NCI-H1092 (cell line): ENCODE measurements at places on chromosomes 3 and 15.

- no peak for DNase-seq
These were observed 53.6 kb upstream of the CGNL1 start for GRCh38 chr15:57322602-57323250.

- DNase-seq = no peak
These were observed 3.8 kb downstream of the GSK3B start for GRCh38 chr3:120090422-120090821.

- no peak for DNase-seq
These were observed 20.6 kb upstream of the WWTR1 start for GRCh38 chr3:149678351-149678950.

DNA sequence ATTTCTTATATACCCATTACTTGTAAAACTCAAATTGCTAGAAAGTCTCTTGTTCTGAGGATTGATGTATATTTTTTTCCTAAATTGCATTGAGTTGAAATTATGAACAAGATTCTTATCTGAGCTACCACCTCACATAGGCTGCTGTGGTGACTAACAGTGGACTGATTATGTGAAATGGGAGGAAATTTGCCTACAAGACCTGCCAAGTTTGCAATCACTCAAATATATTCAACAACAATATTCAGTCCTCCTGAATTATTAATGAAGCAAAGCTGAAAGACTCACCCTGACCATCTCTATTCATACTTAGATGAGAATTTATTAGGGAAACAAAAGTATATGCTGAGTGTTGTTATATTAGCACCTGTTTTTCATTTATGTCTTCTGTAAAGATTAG, 412.6 kb upstream of the SEMA6D start:
- no peak for DNase-seq

- no peak for DNase-seq
These were observed 29.5 kb downstream of the CORO2B start for GRCh38 chr15:68608206-68608843.

- DNase-seq = no peak
These were observed 149.0 kb downstream of the WDR76 start for GRCh38 chr15:43975770-43976169.

- no peak for DNase-seq
These were observed 21.8 kb downstream of the NUDT16 start for GRCh38 chr3:131403216-131403895.

DNA sequence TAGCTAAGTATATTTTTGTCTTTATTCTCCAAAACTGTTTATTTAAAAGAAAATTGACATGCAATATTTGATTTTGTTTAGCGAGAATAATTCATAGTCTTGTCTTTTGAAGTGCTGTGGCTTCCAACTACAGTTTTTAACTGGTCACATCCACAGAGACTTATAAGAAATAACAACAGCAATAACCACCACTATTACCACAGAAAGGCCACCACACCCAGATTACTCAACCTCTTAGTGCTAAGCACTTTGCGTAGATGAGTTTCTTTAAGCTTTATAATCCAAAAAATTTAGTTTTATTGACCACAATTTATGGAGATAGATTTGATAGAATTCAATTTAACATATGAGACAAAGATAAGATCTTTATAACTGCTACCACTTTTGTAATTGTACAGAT, 468.4 kb upstream of the UBE2E2 start:
- no peak for DNase-seq

GRCh38 chr3:113128386-113129015, 82.9 kb upstream of the BOC start:
- no peak for DNase-seq

DNA sequence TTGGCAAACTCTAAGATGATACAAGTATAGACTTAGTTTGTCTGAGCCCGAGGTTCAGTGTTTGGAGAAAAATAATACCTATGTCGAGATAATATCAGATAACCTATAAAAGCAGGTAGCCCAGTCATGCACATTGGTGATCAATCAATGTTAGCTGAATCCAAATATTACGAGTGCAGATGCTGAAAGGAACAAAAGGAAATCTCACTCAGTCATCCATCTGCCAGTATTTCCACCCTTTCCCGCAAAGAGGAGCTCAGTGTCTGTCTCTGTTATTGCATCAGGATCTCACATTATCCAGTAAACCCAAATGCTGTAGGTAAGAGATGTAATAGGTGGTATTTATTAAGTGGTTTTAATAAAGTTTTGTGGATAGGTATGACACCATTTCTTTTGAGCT, 251.2 kb upstream of the CTDSPL start:
- DNase-seq = no peak

- no peak for DNase-seq
These were observed 99.1 kb downstream of the OXSM start for GRCh38 chr3:25888892-25889524.

- DNase-seq = no peak
These were observed 17.6 kb upstream of the LINGO1 start for GRCh38 chr15:77650265-77650664.

DNA sequence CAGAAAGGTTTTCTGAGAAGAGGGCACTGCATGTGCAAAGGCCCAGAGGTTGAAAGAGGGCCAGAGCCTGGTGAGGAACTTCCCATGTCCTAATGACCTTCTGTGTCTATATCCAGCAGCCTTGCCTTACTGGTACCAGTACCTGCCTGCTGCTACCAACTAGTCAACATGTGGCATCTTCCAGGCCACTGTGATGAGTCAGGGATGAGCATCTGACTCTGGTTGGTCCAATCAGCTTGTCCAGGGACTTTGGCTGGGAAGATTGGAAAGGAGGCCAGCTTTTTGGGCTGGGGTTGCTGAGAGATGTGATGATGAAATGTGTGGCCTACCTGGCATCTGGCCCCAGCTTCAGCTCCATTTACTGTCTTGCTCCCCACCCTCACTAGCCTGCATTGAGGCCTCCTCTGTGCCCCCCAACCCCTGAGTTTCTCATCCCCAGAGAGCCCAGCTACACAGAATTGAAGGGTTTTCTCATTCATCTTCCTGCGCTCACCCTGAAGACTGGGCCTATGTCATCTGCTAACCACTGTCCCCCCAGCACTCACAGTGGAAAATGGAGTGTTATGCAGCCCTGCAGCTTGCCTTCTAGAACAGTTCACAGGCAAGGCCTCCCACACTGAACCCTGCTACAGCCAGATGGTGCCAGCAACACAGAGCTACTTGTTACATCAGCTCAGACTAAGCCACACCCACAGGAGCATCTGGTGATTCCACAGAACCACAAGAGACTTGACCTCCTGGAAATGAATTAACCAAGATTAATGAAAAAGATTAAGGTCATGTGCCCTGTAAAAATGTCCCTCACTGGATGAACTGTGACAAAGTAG, 1.3 kb upstream of the TWF2 start:
- no peak for DNase-seq

GRCh38 chr3:187841560-187841959, 96.3 kb upstream of the BCL6 start:
- DNase-seq = no peak

GRCh38 chr15:97684249-97684648, 276.3 kb upstream of the ARRDC4 start:
- DNase-seq = no peak

- no peak for DNase-seq
These were observed 177.1 kb downstream of the RPLP1 start for GRCh38 chr15:69629631-69630161.

DNA sequence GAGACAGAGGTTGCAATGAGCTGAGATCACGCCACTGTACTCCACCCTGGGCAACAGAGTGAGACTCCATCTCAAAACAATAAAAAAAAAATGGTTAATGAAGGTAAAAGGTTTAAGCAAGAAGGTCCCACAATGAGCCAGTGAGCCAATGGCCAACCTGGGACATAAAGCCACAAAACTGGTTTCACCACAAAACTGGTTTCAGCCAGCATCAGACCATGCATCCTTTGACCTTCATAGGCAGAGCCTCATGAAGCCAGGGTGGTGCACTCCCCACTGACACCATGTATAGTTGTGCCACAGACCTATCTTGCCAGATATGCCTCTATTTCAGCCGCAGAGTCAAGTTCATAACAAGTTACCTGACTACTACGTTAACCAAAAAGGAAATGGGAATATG, 41.9 kb downstream of the SCAP start:
- no peak for DNase-seq

DNA sequence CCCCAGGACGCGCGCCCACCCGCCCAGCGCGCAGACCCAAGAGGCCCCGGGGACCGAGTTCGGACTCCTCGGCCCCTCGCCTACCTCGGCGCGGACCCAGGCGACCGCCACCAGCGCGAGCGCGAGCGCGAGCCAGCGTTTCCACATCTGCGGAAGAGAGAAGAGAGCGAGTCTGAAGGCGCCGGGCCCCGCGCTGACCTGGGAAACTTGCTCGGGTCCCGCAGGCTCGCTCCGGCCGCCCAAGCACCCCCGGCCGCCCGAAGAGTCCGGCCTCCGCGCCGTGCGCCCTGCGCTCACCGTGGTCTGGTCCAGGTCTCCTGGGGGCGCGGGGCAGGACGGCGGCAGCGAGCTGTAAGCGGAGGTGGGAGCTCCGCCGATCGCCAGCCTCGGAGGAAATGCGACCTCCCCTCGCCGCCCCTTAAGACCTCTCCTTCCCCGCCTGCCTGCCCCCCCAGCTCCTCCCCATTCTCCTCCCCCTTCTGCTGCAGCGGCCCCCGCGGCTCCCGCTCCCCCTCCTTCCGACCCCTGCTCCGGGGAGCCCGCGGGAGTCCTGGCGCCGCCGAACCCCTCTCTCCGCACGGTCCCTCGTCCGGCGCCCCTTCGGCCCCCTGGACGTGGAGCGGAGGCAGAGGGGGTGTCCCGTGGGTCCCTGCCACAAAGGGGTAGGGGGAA, at the start of gene FSTL1:
Gene FSTL1, minus strand, starts transcription at position 393 of the 672 bp plus-strand sequence. Its CDS starts 246 bp downstream, at position 147.
- DNase-seq = no peak

- no peak for DNase-seq
These were observed 18.4 kb downstream of the CFAP100 start for GRCh38 chr3:126412841-126413692.

DNA sequence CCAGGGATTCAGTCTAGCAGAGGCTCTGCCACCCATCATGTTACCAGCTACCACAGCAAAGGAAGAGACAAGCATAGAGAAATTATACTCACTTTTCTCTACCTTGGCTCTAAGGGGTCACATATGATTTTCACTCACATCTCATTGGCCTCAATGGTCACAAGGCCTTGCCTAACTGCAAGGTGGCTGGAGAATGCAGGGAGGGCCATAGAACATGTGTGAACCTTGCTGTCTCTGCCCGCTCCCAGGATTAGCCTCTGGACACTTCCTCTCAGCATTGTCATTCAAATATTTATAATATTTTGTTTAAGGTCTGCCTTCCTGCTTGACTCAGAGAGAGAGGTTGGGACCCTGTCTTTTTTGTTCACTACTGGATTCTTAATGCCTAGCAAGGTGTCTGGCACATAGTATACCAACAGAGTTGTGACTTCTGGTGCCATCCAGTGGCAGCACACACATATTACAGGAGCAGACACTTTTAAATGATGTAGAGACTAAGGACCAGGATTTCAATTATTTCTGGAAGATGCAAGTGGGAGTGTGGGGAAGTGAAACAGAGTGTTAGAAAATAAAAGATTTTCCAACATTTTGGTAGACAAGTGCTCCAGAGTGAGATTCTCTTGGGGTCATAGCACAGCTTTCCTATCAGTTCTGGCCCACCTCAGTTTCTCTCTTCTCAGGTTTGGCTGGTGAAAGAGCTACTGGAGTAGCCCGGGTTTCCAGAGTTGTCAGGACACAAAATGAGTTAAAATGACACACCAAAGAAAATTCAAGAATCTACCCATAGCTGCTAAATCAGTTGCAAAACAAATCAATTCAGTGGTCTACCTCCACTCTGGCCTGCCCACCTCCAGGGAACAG, 119.0 kb upstream of the RASGRP1 start:
- no peak for DNase-seq

GRCh38 chr3:62679988-62680387, 195.2 kb downstream of the CADPS start:
- no peak for DNase-seq

- no peak for DNase-seq
These were observed 289.1 kb upstream of the DNAJC19 start for GRCh38 chr3:181278468-181279238.

DNA sequence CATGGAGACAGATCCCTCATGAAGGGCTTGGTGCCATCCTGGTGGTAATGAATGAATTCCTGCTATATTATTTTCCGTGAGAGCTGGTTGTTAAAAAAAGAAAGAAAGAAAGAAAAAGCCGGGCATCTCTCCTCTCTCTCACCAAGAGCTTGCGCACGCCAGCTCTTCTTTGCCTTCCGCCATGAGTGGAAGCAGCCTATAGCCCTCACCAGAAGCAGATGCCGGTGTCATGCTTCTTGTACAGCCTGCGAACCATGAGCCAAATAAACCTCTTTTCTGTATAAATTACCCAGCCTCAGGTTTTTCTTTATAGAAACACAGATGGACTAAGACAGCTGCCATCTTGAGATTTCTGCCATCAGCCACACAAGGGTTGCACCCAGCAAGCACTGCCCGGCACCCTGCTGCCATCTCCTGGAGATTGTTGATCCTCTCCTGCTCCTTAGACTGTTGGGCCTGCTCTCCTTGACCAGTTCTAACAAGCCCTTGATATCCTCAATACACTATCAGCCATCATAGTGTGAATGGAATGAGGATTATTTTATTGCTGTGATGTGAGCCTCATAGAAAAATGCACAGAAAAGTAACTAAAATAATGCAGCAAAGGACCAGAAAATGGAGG, 3.5 kb upstream of the AHSG start:
- DNase-seq = no peak

DNA sequence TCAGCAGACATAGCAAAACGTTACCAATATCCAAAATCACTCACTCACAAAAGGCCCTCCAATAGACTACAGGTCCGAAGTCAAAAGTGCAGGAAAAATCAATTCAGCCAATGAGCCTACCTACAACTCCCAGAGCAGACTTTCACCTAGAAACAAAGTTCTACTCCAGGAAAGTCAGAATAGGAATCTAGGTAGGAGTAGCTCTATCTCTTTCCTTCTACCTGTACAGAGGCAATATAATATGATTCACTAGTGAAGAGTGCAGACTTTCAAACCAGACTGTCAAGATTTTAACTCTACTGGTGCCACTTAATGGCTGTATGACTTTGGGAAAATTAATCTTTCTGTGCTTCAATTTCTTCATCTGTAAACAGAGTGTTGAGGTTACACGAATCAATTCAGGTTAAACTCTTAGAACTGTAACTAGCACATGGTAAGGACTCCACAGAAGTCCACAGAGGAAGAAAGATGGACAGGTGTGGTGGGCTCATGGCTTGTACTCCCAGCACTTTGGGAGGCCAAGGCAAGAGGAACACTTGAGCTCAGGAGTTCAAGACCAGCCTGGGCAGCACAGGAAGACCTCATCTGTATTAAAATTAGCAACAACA, 9.4 kb downstream of the DCUN1D1 start:
- DNase-seq = no peak

GRCh38 chr15:64288999-64289398, 67.0 kb downstream of the CSNK1G1 start:
- DNase-seq = no peak

DNA sequence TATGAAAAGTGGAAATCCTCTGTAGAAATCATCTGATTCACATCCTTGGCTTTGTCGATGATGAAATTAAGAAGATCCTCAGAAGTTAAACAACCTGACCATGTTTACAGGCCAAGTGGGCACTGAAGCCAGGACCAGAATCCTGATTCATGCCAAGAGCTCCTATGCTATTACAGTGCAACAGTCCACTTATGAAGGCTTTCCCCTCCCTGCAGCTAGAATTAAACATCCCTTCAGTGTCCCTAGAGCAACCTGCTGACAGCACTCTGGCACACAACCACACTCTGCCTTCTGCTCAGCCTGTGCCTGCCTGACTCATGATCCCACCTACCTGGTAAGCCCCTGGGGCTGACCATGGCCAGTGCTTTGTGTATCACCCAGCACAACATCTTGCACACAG, 33.8 kb downstream of the TXNRD3 start:
- DNase-seq = no peak
